ENCODE measurements at places on chromosomes 4 and X.

GRCh38 chr4:147362938-147363337, 118.0 kb upstream of the EDNRA start:
- DNase-seq: no peak

DNA sequence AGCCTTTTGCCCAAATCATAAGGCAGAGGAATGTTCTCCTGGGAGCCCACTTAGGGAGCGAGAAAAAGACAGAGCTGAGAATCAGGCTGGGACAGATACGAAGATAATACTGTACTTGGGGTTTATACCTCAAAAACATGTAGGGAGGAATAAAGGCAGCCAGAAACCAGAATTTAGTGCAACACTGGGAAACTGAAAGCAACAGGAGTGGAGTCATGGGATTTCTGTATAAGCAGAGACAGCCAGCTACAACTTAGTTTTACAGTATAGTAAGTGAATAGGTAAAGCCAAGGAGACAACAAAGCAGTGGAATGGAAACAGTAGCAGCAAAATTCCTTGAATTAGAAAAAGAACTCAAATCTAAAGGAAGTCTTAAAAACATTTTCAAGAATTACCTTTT, 413.2 kb downstream of the FAT4 start:
- DNase-seq: no peak

DNA sequence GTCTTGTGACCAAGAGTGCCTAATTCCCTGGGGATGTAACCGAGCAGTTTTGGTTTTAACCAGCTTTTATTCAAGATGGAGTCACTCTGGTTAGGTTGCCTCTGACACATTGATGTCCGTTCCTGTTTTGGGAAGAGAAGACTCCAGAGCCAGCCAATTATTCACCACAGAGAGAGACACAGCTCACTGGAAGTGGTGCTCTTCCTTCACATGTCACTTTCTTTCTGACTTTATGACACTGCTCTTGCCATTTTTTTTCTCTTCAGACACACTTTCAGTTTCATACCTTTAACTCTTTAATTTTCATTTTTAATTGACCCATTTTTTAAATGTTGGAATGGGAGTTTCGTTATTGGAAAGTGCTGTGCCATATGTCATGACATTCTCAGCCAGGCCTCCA, 418.4 kb upstream of the FSTL5 start:
- no peak for DNase-seq

DNA sequence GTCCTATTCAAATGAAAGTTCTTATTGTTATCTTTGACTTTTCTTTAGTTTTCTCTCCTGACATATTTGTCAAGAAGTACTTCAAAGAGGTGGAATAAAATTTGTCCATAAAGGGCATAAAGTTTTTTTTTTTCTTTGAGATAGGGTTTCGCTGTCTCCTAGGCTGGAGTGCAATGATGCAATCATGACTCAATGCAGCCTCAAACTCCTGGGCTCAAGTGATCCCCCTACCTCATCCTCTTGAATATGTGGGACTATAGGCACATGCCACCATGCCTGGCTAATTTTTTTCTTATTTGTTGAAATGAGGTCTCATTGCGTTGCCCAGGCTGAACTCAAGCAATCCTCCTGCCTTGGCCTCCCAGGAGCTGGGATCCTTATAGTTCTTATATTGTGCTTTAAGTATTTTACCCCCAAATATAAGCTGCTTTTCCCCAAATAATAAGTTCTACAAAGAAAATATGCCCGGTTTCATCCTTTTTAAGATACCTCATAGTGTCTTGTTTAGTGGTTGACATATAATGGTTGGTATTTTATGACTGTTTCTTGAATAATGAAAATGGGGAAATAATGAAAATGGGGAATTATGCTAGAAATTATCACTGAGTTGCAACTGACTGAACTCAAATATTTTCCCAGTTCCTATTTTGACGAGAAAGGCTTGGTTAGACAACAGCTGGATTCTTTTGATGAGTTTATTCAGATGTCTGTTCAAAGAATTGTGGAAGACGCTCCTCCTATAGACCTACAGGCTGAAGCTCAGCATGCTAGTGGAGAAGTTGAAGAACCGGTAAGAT, 11.6 kb downstream of the POLR2B start:
- no peak for DNase-seq

DNA sequence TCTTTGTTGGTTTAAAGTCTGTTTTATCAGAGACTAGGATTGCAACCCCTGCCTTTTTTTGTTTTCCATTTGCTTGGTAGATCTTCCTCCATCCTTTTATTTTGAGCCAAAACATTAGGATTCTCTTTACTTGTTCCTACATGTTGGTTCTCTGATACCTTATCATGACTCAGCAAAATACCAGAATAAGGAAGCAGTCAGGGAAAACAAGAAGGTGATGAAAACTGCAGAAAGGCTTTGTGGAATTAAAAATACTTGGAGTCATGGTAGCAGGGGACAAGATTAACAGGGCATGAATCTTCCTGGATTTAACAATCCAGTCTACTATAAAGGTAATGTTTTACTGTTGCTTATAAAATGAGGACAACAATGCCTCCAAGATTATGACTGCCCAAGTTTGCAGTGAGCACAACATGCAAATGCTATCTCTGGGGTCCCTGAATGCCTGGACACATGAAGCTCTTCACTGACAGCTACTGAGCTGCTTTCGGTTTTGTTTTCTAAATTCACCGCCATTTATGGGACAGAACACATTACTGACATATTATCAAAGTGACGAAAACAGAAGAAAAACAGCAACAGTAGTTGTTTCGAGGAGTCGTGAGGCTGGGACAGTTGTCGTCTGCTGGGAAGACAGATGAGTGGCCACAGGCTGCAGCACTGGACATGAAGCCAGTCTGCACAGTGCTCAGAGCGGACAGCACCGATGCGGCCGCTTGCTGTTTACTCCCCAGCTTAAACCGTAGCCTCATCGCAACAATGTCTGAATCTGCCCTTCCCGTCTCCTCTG, 174.5 kb upstream of the DKK2 start:
- DNase-seq: no peak

GRCh38 chr4:88792268-88792781, 94.7 kb upstream of the NAP1L5 start:
- DNase-seq: no peak

DNA sequence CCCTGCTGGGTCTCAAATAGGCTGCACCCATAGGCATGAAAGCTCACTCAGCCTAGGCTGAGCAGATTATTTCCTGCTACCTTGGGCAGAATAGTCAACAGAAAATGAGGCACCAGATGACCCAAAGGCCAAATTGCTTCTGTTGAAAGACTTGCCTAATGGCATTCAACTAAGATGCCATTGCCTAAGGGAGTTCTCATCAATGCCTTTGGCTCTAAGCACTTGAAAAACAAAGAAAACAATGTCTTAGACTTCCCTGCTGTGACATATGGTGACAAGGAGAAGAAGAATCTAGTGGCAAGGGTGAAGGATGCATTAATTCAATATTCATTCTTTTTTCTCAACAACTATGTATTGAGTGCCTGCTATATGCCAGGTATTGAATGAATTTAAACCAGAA, 25.7 kb upstream of the PCDH19 start:
- no peak for DNase-seq

DNA sequence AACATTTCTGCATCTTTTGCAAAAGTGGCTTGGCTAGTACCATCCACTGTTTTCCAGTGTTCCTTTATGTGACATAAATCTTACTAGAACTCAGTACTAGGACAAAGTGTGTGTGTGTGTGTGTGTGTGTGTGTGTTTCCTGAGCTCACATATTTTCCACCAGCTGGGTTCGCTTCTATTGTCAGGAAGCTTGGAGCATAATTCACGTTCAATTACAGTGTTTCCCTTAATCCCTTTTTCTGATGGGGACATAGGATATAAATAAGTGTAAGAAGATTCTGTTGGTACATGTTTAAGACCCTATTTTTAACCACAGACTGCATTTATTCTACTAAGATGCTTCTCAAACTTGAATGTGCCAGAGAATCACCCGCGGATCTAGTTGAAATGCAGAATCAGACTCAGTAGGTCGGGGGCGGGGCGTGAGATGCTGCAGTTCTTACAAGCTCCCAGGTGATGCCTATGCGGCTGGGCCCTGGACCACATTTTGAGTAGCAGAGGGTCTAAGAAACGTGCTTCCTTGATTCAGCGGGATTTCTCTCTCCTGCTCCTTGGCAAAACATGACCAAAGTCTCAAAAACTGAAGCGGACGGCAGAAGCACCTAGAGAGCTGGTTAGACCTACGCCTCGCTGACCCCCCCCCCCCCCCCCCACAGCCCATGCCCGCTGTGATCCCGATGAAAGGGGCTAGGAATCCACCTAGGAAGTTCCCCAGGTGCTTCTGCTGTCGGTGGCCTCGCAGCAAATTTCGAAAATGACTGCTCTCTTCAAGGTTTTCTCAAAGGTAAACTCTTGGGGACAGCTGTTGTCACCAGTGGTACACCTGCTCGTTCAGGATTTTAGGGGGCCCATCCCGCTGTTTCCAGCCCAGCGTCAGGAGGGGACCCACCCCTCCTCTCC, 797 bp downstream of the CD99L2 start:
- DNase-seq: peak; percentile 62

DNA sequence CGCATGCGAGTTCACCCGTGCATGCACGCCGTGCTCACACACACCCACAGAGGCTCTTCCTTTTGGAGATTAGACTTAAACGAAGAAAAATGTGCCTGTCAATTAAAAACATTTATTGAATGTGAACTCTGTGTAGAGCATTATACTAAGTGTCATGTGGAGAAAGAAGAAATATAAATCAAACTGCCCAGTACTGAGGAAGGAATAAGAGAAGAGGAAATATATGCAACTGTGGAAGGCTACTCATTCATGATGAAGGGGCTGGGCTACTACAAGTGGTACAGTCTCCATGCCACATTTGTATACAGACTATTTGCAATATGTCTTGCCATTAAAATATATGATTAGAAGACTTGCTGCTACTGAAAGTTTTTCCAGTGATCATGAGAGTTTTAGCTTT, 714.7 kb downstream of the DMD start:
- DNase-seq: no peak

- peak; percentile 54 for DNase-seq
Measured at GRCh38 chrX:48761674-48762471, at the start of gene GLOD5. Gene GLOD5 (plus strand): TSS chrX:48761747. CDS start chrX:48761791, 44 bp downstream.

GRCh38 chrX:47093248-47093647, 15.0 kb downstream of the RGN start:
- no peak for DNase-seq

DNA sequence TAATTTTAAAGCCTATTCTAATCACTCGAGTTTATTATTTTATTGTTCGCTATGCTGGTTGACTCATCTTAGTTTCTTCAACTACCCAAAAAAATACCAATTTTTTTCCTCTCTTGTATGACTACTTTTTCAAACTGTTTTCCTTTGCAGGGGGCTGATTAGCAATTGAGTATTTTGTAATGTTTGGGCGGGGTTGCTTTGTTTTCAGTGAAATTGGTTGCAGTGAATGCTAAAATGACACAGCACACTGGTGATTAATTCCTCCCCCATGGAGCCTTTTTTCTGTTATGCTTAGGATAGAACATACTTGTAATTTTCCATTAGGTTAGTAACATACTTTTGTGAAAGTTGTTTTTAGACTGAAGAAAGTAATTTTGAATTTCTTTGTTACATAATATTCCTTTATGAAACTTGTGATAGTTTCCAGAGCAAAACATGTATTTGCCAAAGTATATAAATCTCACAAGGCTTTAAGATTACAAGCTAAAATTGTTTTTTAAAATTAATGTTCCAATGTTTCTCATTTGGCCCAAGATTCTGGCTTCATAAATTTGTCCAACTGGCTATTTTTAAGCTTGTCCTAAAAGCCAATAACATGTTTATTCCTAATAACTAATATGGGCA, 120.4 kb downstream of the CHIC1 start:
- no peak for DNase-seq

DNA sequence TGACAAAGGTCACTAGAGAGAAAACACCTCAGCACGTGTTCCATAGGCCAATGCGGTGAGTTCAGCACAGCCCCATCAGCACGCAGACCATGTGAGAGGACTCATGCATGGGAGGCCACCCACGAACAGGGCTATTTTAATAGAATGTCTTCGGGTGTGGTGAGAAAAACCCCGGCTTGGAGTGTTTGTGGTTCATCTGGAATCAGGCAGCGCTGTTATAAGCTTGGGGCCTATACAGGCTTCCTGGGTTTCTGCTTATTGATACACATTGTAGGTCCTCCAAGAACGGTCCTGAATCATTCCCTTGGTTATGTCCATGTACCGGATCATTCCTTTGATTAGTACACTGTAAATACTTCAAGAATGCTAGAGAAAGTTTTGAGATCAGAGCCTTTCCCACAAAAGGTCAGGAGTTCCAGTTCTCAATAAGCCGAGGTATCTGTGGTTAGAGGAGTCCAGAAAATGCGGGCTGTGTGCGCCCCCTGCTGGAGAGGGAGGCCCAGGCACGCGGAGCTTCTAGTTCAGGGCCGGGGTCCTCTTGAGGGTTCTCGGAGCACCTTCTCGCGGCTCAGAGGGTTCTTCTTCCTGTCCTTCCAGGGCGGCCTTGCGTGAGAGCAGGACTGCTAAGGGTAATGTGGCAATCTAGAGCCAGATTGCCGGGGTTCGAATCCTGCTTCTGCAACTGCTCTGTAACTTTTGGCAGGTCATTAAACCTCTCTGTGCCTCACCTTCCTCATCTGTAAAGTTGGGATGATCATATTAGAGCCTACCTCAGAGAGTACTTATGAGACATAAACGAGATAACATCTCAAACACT, 51.8 kb downstream of the TLR10 start:
- DNase-seq: peak; percentile 16

DNA sequence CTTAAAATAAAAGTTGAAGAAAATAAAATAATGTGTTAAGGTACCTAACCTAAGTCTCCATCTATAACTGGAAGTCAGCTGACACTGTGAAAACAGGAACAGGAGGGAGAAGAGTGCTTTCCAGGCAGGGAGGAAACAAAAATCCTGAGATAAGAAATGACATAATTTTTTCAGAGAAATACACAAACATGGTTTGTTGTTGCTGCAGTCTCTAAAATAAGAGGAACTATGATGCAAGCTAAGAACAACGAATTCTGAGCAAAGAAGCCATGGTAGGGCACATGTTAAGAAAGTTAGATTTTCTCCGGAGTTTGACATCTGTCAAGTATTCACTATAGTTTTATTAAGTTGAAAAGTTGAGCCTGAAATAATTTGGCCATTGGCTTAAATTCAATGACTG, 26.9 kb downstream of the PAPSS1 start:
- no peak for DNase-seq

DNA sequence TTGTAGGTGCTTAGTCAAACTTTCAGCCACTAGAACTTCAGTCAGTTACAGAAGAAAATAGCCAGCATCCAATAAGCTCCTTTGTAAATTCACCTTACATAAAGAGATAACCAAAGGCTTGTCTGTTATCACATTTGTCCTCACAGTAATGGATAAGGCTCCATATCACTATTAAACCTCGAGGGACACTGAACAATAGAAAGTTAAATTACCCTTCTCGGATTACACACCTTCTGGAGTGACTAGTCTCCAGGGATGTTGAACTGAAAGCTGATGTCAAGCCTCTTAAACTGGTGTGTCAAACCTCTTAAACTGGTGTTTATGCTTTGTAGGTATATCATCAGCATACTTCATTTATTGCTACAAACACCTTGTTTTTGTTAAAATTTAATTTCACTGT, 639.0 kb downstream of the CENPC start:
- peak; percentile 98 for DNase-seq

- no peak for DNase-seq
Measured at GRCh38 chrX:118630848-118631247, 96.6 kb upstream of the IL13RA1 start.
